ENCODE measurements at places on chromosomes 4 and X.

DNA sequence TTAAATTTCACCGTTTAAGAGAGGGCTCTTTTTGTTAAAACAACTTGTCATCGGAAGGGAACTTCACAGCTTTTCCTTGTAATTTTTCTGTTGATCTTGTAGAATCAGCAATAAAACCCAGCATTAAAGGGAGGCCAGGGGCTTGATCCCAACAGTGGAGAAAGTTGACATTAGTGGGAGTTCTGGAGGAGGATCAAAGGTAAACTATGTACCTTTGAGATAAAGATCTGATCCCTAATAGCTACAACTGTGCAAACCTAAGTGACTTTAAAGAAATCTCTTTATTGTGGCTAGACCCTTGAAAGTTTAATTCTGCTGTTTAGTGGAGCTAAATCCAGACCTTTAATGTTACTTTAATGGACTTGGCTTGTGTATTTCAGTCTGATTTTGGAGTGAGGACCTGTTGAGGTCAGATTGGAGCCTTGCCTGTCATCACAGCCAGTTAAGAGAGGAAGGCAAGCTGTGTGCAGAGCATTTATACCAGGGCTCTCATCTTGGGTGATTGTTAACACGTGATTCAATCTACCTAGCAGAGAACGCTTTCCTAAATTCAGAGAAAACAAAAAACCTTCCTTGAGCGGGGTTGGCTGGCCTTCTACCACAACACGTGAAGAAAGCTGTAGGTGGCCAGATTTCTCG, 1.7 kb downstream of the DOCK11 start:
- no peak for DNase-seq

GRCh38 chr4:30836231-30836630, 116.1 kb downstream of the PCDH7 start:
- no peak for DNase-seq

DNA sequence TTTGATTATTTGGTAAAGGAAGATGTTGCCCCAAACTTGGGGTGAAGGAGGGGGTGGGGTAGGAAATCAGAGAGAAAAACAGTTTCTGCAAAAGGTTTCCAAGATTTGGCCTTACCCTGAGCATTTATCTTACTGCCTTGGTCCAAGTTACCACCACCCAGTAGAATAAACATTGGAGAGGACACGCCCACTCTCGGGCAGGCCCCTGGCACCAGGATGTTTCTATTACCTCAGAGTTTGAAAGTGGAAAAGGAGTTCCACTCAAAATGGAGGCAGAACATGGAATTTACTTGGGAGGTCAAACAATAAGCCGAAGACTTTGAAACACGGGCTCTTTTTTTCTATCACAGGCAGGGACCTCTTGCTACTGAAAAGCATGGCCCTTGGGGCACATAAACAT, 113.7 kb downstream of the CHRNA9 start:
- no peak for DNase-seq

- DNase-seq: no peak
Measured at GRCh38 chr4:136742333-136742732, 790.0 kb downstream of the PCDH18 start.

Data from psoas muscle (tissue), 8 donors.